SJCRH30 (cell line): ENCODE measurements at places on chromosomes 1 and 21.

DNA sequence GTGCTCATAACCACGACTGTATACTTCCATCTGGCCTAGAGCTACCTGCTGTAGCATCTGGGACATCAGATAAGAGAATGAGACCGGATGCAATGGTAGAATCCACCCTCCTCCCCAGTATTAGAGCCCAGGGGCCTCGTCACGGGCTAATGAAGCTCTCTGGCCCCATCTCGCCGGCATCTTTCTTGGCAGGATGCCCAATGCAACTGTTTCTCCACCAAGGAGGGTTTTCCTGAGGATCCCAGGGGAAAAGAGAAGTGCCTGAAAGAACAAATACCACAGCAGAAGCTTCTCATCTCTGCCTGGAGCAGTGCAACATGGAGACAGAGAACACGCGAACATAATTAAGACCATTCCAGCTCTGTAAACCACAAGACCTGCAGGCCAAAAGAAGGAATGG is 80.0 kb downstream of the VWA5B1 start:
- no peak overlapping the region for H3K27ac ChIP-seq
- H3K4me1 ChIP-seq = peaks cover 6% of the 10 kb centered on the region
- H3K36me3 ChIP-seq = no peaks in the 10 kb centered on the region
- no peak overlapping the region for H3K4me3 ChIP-seq
- peaks cover 6% of the 10 kb centered on the region; the same call in 1 of the 2 replicates for H3K27me3 ChIP-seq

- H3K27me3 ChIP-seq = no peaks in the 10 kb centered on the region
- no peak for DNase-seq
- no peaks in the 10 kb centered on the region for H3K4me1 ChIP-seq
- H3K27ac ChIP-seq = no peak overlapping the region
- H3K4me3 ChIP-seq = no peak overlapping the region
These were observed 66.6 kb downstream of the CD34 start for GRCh38 chr1:207844371-207844770.

GRCh38 chr1:181813266-181813665 is 248.2 kb downstream of the ZNF648 start:
- H3K36me3 ChIP-seq = no peaks in the 10 kb centered on the region
- H3K4me1 ChIP-seq = peaks cover 3% of the 10 kb centered on the region; the same call in 1 of the 2 replicates
- peak overlapping the region; percentile 63; the same call in 1 of the 2 replicates for H3K27ac ChIP-seq
- no peak for DNase-seq
- H3K27me3 ChIP-seq = no peaks in the 10 kb centered on the region

GRCh38 chr1:203733009-203733863 is 31.7 kb upstream of the LAX1 start:
- H3K4me1 ChIP-seq = no peaks in the 10 kb centered on the region
- no peak for DNase-seq
- H3K36me3 ChIP-seq = peaks cover 4% of the 10 kb centered on the region; the same call in 1 of the 2 replicates

- H3K4me1 ChIP-seq = peaks cover 10% of the 10 kb centered on the region
- no peak overlapping the region for H3K27ac ChIP-seq
- no peak for DNase-seq
- no peaks in the 10 kb centered on the region for H3K36me3 ChIP-seq
These were observed 57.1 kb upstream of the PPP2R5A start for GRCh38 chr1:212228076-212228475.

DNA sequence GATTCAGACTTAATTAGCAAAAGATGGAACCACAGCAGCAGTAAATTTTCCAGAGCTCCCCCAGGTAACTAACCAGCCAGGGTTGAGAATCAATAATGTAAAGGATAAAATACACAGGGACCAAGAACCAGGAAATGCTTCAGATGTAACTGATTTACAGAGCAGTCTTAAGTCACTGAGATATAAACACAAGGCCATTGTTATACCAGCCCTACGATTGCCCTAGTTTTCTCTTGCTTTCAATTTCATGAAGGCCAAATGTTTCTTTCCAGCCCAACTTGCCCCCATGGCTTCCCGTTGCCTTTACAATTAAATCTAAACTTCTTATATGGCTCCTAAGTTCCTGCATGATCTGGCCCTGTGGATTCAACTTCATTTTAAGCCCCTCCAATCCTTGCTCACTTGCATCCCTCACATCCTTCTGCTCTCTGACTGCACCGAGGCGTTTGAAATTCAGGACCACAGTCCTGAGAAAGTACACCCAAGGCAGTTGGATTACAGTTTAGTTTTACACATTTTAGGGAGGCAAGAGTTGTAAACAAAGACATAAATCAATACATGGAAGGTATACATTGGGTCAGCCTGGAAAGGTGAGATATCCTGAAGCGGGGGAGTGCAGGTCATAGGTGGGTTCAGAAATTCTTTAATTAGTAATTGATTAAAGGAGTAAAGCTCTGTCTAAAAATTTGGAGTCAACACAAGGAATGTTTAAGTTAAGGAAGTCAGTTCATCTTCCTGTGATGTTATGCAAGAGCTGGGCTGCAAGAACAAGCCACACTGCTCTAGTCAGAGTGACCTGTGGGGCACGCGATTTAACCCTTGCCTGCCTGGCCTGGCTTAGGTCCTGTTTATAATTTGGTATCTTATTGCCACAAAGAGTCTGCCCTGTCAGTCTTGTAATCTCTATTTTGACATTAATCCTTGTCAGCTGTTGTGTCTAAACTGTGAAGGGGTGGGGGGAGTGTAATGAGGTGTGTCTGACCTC is 69.9 kb upstream of the COG2 start:
- H3K27me3 ChIP-seq = no peaks in the 10 kb centered on the region
- no peaks in the 10 kb centered on the region for H3K36me3 ChIP-seq
- no peak overlapping the region for H3K27ac ChIP-seq
- DNase-seq = peak; percentile 17
- 0 out of 2 replicates have a peak, but pooled peaks cover 4% of the 10 kb centered on the region for H3K4me1 ChIP-seq

- no peak overlapping the region for H3K27ac ChIP-seq
- no peaks in the 10 kb centered on the region for H3K27me3 ChIP-seq
- H3K4me3 ChIP-seq = no peak overlapping the region
- H3K36me3 ChIP-seq = peaks cover 16% of the 10 kb centered on the region; the same call in 1 of the 2 replicates
These were observed 65.7 kb downstream of the PEX14 start for GRCh38 chr1:10540277-10541005.

- DNase-seq = peak; percentile 82
- peaks cover 4% of the 10 kb centered on the region for H3K36me3 ChIP-seq
- no peak overlapping the region for H3K27ac ChIP-seq
These were observed 3.2 kb upstream of the RXFP4 start for GRCh38 chr1:155938220-155938627.

- peaks cover 13% of the 10 kb centered on the region; the same call in 1 of the 2 replicates for H3K27me3 ChIP-seq
- peaks cover 10% of the 10 kb centered on the region; the same call in 1 of the 2 replicates for H3K4me1 ChIP-seq
- H3K36me3 ChIP-seq = no peaks in the 10 kb centered on the region
- H3K4me3 ChIP-seq = no peak overlapping the region
- no peak overlapping the region for H3K27ac ChIP-seq
- DNase-seq = no peak
These were observed 92.4 kb downstream of the KCNJ15 start for GRCh38 chr21:38349111-38349746.

GRCh38 chr1:86504137-86504479 is 35.4 kb downstream of the CLCA1 start:
- H3K27ac ChIP-seq = no peak overlapping the region
- no peak overlapping the region for H3K4me3 ChIP-seq
- H3K4me1 ChIP-seq = no peaks in the 10 kb centered on the region
- no peak for DNase-seq

- H3K4me1 ChIP-seq = no peaks in the 10 kb centered on the region
- H3K4me3 ChIP-seq = peak overlapping the region; percentile 84
- peak overlapping the region; percentile 93 for H3K27ac ChIP-seq
These were observed 161.2 kb downstream of the RUNX1 start for GRCh38 chr21:34887725-34888568.

DNA sequence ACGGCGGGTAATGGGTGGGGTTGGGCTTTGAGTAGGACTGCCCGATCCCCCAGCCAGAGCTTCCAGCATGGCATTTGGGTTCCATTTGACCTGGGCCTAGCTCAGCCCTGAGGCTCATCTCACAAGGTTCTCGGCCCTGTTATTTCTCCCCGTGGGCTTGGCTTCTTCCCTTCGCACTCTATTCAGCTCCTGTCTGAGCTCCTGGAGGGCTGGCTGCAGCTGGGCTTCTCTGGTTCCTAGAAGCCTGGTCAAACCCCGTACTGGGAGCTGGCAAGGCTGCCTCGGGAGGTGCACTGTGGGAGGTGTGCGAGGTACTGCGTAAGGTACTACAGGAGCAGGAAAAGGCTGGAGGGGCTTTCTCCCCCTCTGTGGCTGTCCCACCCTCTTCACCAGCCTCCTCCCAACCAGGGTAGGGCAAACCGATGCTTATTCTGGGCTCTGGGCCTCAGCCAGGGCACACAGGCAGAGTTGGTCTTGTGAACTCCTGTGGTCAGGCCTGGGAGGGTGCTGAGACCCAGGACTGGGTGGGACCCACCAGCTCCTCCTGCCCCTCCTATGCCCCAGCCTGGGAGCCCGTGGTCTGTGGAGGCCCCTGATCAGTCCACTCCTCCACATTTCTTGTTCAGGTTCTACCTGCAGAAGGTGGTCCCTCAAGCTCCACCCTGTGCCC is 814 bp downstream of the A3GALT2 start:
- DNase-seq = no peak
- H3K27me3 ChIP-seq = no peaks in the 10 kb centered on the region
- H3K4me1 ChIP-seq = no peaks in the 10 kb centered on the region
- no peak overlapping the region for H3K4me3 ChIP-seq

- H3K36me3 ChIP-seq = no peaks in the 10 kb centered on the region
- H3K27me3 ChIP-seq = no peaks in the 10 kb centered on the region
- 0 out of 2 replicates have a peak, but pooled peaks cover 3% of the 10 kb centered on the region for H3K4me1 ChIP-seq
- H3K4me3 ChIP-seq = no peak overlapping the region
- H3K27ac ChIP-seq = no peak overlapping the region
These were observed 88.6 kb upstream of the HNRNPU start for GRCh38 chr1:244952940-244953339.

DNA sequence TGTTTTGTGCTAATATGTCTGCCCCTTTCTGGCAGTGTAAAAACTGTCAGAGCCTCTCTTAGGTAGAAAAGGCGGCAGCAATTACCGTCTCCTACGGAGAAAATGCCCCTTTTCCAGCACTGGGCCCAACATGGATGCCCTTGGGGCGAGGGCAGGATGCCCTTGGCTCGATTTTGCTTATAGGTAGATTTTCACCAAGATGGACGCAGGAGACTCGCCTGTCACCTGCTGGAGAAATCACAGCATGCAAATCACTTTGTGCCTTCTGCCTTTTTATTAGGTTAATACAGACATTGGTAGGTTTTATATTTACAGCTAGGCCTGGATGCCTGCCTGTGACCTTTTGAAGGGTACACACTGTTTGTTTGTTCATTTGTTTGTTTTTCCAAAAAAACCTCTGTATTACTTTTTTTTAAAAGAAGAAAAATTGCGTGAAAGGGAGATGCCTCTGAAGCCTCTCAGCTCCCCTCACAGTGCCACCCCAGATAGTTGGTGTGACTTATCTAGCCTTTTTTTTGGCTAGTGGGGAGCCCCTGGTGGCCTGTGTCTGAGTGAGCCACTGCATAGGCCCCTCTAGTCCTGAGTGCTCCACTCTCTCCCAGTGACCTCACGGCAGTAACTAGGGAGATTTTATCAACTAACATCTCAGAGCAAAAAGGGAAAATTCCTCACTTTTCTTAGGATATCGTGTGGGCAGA is 2.5 kb downstream of the ATP1B1 start:
- no peak overlapping the region for H3K4me3 ChIP-seq
- peaks cover 5% of the 10 kb centered on the region for H3K4me1 ChIP-seq
- no peaks in the 10 kb centered on the region for H3K27me3 ChIP-seq
- H3K36me3 ChIP-seq = peaks cover 14% of the 10 kb centered on the region

GRCh38 chr1:212237651-212238050 is 47.6 kb upstream of the PPP2R5A start:
- no peaks in the 10 kb centered on the region for H3K27me3 ChIP-seq
- H3K36me3 ChIP-seq = no peaks in the 10 kb centered on the region
- H3K27ac ChIP-seq = peak overlapping the region; percentile 57; the same call in 1 of the 2 replicates
- DNase-seq = no peak
- peaks cover 44% of the 10 kb centered on the region for H3K4me1 ChIP-seq

DNA sequence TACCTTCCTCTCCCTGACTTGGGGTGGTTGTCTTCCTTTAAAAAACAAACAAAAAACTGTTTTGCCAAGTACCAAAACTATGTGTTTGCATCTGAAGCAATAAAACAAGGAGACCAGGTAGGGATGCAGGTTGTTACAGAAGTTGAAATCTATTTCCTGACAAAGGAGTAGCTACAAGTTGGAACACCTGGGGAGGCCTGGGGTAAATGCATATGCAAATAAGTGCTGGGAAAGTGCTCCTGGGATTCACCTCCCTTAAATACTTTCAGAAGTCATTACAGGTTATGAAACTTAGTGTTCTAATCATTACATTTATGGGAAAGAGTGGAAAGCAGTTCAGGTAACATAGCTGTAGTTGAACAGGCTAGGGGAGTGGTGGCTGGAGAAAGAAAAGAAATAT is 1.9 kb upstream of the TSNAX start:
- H3K4me3 ChIP-seq = no peak overlapping the region
- H3K27ac ChIP-seq = no peak overlapping the region
- DNase-seq = no peak
- no peaks in the 10 kb centered on the region for H3K27me3 ChIP-seq

GRCh38 chr1:239897458-239897857 is 194.2 kb upstream of the FMN2 start:
- 0 out of 2 replicates have a peak, but pooled peaks cover 3% of the 10 kb centered on the region for H3K4me1 ChIP-seq
- no peaks in the 10 kb centered on the region for H3K36me3 ChIP-seq
- no peak for DNase-seq
- no peak overlapping the region for H3K27ac ChIP-seq
- no peaks in the 10 kb centered on the region for H3K27me3 ChIP-seq
- H3K4me3 ChIP-seq = no peak overlapping the region

- peak overlapping the region; percentile 49 for H3K4me3 ChIP-seq
- peak overlapping the region; percentile 92 for H3K27ac ChIP-seq
- no peaks in the 10 kb centered on the region for H3K27me3 ChIP-seq
- H3K4me1 ChIP-seq = peaks cover 49% of the 10 kb centered on the region
- peak; percentile 92 for DNase-seq
These were observed 53.0 kb downstream of the PBX1 start for GRCh38 chr1:164611754-164612642.

- no peak overlapping the region for H3K4me3 ChIP-seq
- H3K27ac ChIP-seq = no peak overlapping the region
- DNase-seq = no peak
- no peaks in the 10 kb centered on the region for H3K27me3 ChIP-seq
These were observed 19.5 kb upstream of the NCMAP start for GRCh38 chr1:24536391-24536840.

GRCh38 chr1:211474451-211474850 is 17.5 kb downstream of the RD3 start:
- no peaks in the 10 kb centered on the region for H3K27me3 ChIP-seq
- H3K36me3 ChIP-seq = no peaks in the 10 kb centered on the region
- H3K4me3 ChIP-seq = no peak overlapping the region
- no peak for DNase-seq
- H3K27ac ChIP-seq = no peak overlapping the region
- no peaks in the 10 kb centered on the region for H3K4me1 ChIP-seq

DNA sequence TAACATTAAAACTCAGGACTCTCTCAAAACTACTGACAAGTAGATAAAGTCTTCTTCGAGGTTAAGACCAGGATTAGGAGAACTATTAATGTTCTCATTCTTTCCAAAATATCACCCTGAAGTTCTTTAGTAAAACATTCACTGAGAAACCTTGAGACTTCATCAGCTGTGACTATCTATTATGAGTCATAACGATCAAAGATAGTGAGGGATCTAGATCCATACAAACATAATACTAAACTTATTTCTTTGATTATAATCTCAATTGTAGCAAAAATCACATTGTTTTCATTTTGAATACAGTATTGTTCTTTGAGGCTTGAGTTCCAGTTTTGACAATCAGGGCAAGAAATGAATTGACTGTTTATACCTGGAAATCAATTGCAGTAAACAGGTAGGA is 11.1 kb downstream of the PYHIN1 start:
- H3K36me3 ChIP-seq = no peaks in the 10 kb centered on the region
- H3K27ac ChIP-seq = no peak overlapping the region
- H3K27me3 ChIP-seq = no peaks in the 10 kb centered on the region
